Activated CD8-positive, alpha-beta T cell treated with anti-CD3 and anti-CD28 coated beads for 36 hours (primary cell): ENCODE measurements at places on chromosomes 2 and 18.

DNA sequence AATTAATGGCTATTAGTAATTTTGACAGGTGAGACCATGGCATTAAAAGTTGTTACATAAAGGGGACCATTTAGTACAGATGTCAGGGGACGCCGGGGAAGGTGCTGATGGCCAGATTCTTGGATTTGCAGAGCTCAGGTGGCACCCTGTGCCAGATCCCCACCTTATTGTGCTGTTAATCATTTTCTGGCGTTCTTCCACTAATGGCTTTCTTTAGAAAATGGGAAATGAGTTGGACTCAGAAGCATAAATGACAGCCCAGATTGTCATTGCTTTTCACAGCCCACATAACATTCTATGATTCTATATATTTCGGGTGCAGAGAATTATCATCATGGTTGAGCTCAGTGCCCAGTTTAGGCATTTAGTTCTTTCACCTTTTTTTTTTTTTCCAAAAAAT lies 257.2 kb upstream of the TCF4 start:
- no peak for DNase-seq

GRCh38 chr2:951224-952006 lies 766 bp downstream of the SNTG2 start:
- DNase-seq: no peak

DNA sequence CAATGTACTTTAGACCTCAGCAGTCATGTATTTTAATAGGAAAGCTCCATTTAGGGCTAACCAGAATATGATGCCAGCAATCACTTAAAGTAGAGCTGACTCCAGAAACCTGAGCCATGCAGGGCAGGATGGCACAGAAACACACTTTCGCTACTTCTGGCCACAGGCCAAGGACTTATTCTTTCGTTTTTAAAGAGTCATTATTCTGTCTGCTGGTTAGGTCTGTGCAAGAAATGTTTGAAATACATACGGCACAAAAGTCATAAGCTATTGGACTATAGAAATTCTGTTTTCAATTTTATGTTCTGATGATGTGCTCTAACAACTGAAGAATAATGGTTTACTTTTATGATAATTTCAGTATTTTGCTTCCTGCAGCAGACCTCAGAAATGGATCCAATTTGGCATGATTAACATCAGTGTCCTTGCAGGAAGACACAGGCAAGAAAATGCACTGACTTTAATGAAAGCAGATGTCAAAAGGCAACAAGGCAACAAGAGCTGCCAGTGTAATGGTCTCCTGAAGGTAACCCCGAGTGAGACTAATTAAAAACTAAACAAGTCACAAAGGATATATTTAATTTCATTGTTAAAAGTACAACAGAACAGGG lies 114.4 kb upstream of the CHRNA1 start:
- no peak for DNase-seq

GRCh38 chr2:159617646-159618045 lies 1.3 kb upstream of the BAZ2B start:
- no peak for DNase-seq

DNA sequence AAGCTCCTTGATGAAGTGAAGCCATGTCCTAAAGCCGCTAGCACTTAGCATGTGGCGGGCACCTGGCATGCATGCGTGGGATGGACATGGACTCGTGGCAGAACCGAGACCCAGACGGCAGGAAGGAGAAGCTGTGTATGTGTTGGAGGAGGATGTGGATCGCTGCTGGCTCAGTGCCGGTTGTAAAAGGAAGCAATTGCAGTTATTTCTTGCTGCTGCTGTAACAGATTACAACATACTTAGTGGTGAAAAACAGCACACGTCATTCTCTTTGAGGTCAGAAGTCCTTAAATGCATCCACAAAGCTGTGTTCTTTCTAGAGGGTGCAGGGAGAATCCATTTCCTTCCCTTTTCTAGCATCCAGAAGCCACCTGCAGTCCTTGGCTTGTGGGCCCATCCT lies 74.6 kb downstream of the AGAP1 start:
- DNase-seq: no peak

GRCh38 chr2:231643495-231643888 lies 50.8 kb downstream of the TEX44 start:
- DNase-seq: no peak

- DNase-seq: no peak
These were observed 15.0 kb downstream of the PRKAG3 start for GRCh38 chr2:218816561-218817011.

- no peak for DNase-seq
These were observed 129.7 kb downstream of the MAP3K20 start for GRCh38 chr2:173205375-173205774.

DNA sequence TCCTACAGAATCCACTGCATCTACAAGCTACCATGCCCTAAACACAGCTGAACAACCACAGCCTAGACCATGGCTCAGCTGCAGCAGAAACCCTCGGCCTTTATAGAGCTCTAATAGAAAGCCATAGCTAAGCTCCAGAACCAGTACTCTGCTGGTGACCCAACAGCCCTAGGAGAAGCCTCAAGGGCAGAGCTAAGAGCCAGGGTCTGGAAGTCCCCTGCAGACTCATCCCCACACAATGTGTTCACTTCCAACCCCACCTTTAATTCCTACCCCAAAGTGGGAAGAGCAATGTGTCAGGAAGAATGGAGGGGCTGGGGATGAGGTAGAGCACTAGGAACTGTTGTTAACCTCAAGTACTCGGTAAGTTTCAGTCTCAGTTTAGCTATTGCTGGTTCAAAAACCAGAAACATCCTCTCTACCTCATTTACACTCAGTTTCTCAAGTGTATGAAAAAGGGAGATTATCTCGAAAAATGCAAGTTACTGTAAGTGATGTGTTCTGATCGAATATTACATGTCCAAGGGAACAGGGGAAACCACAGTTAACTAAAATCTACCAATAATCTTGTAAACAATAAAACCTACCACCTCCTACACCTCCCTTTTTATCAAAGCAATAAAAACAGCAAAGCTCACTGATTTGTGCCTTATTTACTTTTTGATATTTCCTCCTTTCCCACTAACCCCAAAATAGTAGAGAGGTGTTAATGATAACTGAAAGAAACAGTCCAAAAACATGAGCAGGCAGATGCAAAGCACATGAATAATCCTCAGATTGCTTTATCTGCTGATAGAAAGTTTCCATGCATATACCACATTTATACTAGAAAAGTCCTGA lies 36.2 kb downstream of the THADA start:
- DNase-seq: peak; percentile 16

GRCh38 chr2:98334439-98335078 lies 11.7 kb upstream of the CNGA3 start:
- DNase-seq: no peak

- DNase-seq: no peak
These were observed 23.4 kb upstream of the TMEM87B start for GRCh38 chr2:112031473-112032223.

- no peak for DNase-seq
These were observed 188.6 kb downstream of the LRP1B start for GRCh38 chr2:141942006-141942789.

DNA sequence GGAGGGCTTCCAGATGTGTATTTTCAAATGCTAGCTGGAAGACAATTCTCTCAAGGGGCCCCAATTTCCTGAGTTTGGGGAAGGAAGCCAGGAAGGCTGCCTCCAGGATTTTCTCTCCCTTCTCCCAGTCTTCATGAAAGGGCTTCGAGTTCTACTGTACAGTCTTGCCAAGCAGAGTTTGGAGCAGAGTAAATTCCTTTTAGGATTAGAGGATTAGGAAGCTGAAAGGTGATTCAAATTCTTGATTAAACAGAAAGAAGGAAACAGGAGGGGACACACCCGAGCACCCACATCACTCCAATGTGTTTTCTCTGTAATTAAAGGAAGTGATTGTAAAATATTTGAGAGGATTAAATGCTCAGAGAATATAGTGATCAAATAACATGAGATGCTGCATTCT lies 217.8 kb downstream of the SETBP1 start:
- DNase-seq: no peak

DNA sequence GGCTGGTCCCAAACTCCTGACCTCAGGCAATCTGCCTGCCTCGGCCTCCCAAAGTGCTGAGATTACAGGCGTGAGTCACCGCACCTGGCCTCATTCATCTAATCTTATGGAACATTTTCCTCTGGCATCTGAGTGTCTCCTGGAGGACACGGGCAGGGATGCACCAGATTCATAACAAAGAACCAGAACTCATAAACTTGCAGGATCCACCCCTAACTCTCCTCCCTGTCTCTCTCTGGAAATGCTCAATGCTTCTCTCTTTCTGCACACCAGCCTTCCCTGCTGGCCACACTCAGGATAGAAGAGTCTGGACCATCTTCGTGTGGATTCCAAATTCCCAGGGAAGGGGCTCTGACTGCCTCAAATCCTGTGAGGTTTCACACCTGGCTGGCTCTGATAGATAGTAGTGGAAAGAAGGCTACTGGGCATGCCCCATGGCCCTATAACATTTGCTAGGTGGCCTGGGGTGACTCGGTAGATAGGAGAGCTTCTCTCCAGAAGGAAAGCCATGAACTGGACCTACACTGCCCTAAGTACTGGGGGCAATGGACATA lies 483.2 kb upstream of the GYPC start:
- DNase-seq: no peak

GRCh38 chr2:239106966-239107365 lies 259.1 kb downstream of the TWIST2 start:
- DNase-seq: no peak

GRCh38 chr2:204897561-204897960 lies 352.3 kb downstream of the PARD3B start:
- no peak for DNase-seq

- DNase-seq: no peak
These were observed 109.3 kb downstream of the MBP start for GRCh38 chr18:77023102-77023782.

- no peak for DNase-seq
These were observed 6.9 kb downstream of the SCN7A start for GRCh38 chr2:166487171-166487570.

- no peak for DNase-seq
These were observed 559.2 kb downstream of the TNS1 start for GRCh38 chr2:217443601-217444000.

DNA sequence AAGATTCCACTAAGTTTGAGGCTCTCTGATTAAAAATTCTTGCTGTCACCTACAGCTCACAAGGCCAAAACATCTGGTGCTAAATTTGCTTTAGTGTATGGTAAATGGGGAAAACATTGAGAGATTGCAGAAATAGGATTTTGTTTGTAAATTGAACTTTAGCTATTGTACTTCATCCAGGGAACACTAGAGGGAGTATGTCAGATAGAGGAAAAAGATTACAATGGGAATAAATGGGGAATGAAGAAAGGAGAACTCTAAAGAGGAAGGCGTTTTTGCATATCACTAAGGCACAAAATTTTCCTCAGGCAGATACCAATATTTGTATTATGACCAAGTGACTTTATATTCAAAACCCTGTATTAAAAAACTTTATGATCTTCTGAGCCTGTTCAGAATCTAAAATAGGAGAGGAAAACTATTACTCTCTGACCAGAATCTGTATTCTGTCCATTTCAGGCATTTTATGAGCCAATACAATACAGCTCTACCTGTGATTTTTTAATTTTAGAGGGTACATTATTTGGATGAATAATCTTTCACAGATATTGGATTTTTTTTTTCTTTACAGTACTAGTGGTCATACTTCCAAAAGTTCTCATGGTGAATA lies 52.3 kb upstream of the ITGB6 start:
- no peak for DNase-seq

GRCh38 chr2:76861708-76862107 lies 660.5 kb downstream of the LRRTM4 start:
- DNase-seq: no peak

- DNase-seq: no peak
These were observed 82.3 kb downstream of the ARL4C start for GRCh38 chr2:234414596-234414995.

- no peak for DNase-seq
These were observed 47.9 kb upstream of the RAB27B start for GRCh38 chr18:54780285-54780861.

DNA sequence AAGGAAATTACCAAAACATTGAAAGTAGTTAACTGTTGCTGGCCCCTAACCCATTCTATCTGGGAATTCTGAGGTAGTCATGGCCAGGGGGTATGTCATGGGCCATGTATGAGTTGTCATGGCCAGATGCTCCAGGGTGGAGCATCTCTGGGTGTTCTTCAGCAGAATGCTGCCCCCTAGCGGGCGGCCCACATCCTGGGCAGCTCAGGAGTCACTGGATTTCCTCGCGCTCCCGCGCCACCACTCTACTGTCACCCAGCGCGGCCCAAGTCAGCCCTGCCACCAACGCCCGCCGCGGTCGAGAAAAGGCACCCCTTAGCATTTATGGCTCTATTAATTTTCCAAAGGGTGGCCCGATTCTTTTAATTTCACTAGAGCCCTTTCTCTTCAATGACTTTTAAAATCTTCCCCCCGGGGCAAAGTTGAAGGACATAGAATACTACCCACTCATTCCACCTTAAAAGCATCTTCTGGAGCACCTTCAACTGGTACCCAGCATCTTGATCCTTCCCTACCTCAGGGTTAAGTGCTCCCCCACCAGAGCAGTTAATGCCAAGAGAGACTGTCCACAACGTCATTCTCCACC lies 41.6 kb downstream of the PKDCC start:
- peak; percentile 90 for DNase-seq

- no peak for DNase-seq
These were observed 84.0 kb upstream of the DSEL start for GRCh38 chr18:67600181-67601180.

- DNase-seq: no peak
These were observed 5.7 kb downstream of the CHPF start for GRCh38 chr2:219537657-219538488.

GRCh38 chr2:217935901-217936684 lies 66.7 kb downstream of the TNS1 start:
- DNase-seq: no peak

DNA sequence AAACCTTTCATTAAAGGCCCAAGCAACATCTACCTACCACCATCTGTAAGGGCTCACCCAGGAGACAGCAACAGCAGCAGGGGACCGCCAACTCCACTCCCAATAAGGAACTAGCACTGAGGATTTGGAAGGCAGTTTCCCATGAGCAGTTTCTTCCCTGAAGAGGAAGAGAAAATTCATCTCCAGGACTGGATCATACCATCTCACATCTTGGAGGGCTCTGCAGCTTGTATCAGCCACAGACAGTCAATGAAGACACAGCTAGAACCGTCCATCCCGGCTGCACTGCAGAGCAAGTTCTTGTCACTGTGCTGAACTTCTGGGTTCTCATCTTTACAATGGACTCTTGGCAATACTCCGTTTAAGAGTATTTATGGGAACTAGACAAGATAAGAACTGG lies 2.8 kb upstream of the GYPC start:
- DNase-seq: no peak

GRCh38 chr18:45538444-45538843 lies 76.8 kb upstream of the SLC14A2 start:
- no peak for DNase-seq

GRCh38 chr18:2448565-2449151 lies 122.6 kb downstream of the METTL4 start:
- DNase-seq: no peak

GRCh38 chr18:12779043-12779442 lies 76.2 kb downstream of the PSMG2 start:
- DNase-seq: no peak

- DNase-seq: peak; percentile 10
These were observed 9.8 kb downstream of the MALL start for GRCh38 chr2:110105608-110106467.
